Suprapubic skin (tissue), 4 donors: ENCODE measurements at places on chromosomes 16 and 17.

GRCh38 chr17:79960788-79961522 lies 74.7 kb downstream of the TBC1D16 start:
- no peak overlapping the region for H3K4me3 ChIP-seq
- H3K27me3 ChIP-seq = no peaks in the 10 kb centered on the region
- no peaks in the 10 kb centered on the region for H3K4me1 ChIP-seq
- no peak for DNase-seq
- no peaks in the 10 kb centered on the region for H3K36me3 ChIP-seq

DNA sequence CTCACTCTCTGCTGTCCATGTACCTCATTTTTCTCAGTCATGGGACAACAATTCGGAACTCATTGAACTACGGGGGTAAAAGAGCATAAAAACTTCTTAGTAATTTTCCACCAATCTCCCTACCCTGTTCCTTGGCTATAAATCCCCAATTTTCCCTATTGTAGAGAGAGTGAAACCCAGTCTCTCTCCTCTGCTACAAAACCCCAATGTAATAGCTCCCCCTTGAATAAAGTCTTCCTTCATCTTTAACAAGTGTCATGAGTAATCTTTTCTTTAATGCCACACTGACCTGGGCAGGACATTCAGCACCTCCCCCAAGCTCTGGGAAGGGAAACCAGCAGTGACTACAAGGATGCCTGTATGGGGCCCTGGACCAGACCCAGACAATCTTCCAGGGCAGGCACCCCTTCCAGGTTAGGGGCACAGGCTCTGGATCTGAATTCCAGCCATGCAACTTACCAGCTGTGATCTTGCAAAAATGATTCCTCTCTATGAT lies 10.2 kb upstream of the EIF1 start:
- no peaks in the 10 kb centered on the region for H3K27me3 ChIP-seq
- H3K4me1 ChIP-seq = peaks cover 38% of the 10 kb centered on the region
- H3K36me3 ChIP-seq = no peaks in the 10 kb centered on the region
- peak overlapping the region; percentile 36 for H3K4me3 ChIP-seq
- DNase-seq = no peak

DNA sequence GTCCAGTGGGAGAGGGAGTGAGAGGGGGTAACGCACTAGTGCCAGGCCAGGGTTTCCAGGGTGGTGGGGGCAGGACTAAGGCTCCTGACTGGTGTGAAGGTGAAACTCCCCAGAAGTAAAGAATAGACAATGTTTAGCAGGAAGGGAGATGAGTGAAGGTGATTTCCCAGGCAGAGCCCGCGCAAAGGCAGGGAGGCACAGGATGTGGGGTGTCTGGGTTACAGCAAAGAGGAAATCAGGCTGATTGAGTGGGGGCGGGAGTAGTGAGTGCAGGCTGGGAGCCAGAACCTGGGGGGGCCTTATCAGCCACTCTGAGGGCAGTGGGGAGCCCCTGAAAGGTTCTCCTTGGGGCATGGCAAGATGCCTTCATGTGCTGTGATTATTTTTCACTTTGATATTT lies 167.5 kb downstream of the UTP18 start:
- no peaks in the 10 kb centered on the region for H3K36me3 ChIP-seq
- H3K27me3 ChIP-seq = no peaks in the 10 kb centered on the region
- H3K4me3 ChIP-seq = no peak overlapping the region
- peaks cover 7% of the 10 kb centered on the region for H3K4me1 ChIP-seq
- DNase-seq = no peak

DNA sequence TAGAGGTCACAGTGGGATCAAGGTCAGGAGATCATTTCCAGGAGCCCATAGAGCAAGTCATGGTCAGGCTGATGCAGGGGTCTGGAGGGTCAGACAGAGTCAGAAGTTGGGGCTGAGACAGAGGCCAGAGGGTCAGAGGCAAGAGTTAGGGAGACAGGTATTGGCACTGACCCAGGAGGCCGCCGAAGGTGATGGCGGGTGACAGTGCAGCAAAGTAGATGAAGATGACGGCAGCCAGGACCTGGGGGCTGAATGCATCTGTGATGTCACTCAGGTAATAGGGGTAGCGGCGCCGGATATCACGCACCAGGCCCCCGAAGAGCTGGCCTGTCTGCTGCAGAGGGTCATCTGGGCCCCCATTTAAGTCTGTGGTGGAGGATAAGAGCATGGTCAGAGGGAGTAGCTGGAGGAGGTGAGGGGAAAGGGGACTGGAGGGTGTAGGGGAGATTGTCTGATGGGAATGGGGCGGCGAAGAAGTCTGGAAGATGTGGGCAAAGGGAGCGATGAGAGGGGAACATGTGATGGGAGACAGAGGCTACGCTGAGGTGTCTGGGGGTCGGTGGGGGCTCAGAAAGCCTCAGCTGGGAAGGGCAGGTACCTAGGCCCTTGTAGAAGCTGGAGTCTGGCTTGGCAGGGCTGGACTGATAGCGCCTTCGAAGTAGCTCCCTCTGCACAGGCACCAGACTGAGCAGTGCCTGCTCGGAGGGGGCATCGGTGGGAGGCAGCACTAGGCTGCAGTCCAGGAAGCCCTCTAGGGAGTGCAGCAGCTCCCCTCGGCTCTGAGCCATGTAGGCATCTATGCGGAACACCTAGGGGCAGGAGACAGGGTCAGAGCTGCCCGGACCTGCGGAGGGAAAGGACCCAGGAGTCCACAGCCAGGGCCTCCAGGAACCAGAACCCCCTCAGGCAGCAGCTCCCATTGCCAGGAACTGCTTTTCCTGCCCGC lies 9.8 kb downstream of the SLC4A1 start:
- DNase-seq = no peak
- no peaks in the 10 kb centered on the region for H3K4me1 ChIP-seq

DNA sequence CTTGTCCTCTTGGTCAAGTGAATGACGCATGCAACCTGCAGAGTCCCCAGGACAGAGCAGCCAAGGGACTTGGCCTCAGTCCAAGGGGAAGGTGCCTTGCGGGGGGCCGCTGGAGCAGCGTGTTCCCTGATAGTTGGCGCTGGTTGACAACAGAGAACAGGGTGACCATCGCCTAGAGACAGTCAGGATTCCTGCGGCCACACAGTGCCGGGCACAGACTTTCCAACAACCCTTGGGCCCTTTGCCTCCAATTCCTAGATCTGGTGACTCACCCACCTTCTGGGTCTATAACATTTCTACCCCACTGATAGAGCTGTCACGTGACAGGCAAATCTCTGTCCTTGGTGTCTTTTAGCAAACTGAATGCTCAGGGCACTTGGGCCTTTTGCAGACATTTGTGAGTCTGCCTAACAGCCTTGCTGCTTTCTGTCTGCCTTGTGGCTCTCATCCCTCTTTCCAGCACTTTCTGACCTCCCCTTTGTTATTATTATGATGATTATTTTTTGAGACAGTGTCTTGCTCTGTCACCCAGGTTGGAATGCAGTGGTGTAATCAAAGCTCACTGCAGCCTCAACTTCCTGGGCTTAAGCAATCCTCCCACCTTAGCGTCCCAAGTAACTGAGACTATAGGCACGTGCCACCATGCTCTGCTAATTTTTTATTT lies 11.9 kb upstream of the TEDC2 start:
- no peak overlapping the region for H3K27ac ChIP-seq
- H3K4me3 ChIP-seq = no peak overlapping the region

- H3K27me3 ChIP-seq = peaks cover 6% of the 10 kb centered on the region
- no peak overlapping the region for H3K27ac ChIP-seq
- H3K4me1 ChIP-seq = peaks cover 16% of the 10 kb centered on the region
- DNase-seq = no peak
- no peak overlapping the region for H3K4me3 ChIP-seq
Observed at GRCh38 chr17:39939588-39940419, 12.3 kb downstream of the LRRC3C start.

- no peak for DNase-seq
- H3K36me3 ChIP-seq = peaks cover 65% of the 10 kb centered on the region
- H3K27me3 ChIP-seq = no peaks in the 10 kb centered on the region
- H3K27ac ChIP-seq = no peak overlapping the region
- H3K4me3 ChIP-seq = no peak overlapping the region
- peaks cover 26% of the 10 kb centered on the region for H3K4me1 ChIP-seq
Observed at GRCh38 chr17:2691069-2691871, 20.3 kb downstream of the CLUH start.

DNA sequence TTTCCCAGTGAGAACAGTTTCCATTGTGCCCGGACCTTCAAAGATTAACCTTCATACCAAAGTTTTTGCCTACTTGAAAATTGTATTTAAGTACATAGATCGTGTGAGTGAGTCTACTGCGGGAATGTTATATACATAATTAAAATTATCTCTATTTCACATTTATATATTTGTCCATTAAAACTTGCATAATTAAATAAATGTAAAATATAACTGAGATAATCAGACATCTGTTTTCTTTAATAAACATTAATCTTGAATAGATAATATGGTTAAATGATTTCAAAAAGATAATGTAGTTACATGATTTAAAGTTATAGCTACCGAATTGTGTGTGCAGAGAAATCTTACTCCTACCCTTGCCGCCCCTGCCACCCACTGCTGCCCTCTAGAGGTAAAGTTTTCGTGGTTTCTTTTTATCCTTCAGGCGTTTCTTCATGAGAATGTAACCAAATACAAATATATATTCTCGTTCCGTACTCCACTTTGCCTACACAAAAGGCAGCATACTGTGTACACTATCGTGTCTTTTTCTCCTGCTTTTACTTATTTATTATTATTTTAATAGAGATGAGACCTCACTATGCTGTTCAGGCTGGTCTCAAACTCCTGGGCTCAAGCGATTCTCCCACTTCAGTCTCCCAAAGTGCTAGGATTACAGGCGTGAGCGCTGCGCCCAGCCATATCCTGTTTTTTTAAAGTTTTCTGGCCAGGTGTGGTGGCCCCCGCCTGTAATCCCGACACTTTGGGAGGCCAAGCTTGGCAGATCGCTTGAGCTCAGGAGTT lies 35.6 kb downstream of the RPA1 start:
- no peaks in the 10 kb centered on the region for H3K27me3 ChIP-seq
- no peak overlapping the region for H3K4me3 ChIP-seq
- DNase-seq = no peak
- H3K27ac ChIP-seq = no peak overlapping the region
- H3K4me1 ChIP-seq = no peaks in the 10 kb centered on the region

GRCh38 chr16:68445458-68445857 lies 2.9 kb downstream of the SMPD3 start:
- DNase-seq = no peak
- H3K27me3 ChIP-seq = peaks cover 62% of the 10 kb centered on the region

DNA sequence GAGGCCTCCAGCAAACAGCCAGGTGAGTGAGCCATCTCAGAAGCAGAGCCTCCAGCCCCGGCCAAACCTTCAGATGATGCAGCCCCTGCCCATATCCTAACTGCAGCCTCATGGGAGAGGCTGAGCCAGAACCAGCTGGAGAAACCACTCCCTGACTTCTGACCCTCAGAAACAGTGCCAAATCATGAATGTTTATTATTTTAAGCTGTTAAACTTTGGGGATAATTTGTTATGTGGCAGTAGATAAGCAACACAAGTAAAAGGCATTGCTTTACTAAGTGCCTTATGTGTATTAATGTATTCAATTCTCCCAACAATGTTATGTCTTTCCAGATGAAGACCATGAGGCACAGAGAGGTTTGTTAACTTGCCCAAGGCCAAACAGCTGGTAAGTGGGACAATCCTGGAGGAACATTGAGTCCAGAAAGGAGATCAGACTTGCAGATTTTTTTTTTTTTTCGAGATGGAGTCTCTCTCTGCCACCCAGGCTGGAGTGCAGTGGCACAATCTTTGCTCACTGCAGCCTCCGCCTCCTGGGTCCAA lies 59.6 kb downstream of the SOCS1 start:
- peaks cover 12% of the 10 kb centered on the region for H3K27me3 ChIP-seq
- H3K27ac ChIP-seq = no peak overlapping the region
- H3K4me1 ChIP-seq = peaks cover 10% of the 10 kb centered on the region
- no peak for DNase-seq
- H3K4me3 ChIP-seq = no peak overlapping the region
- no peaks in the 10 kb centered on the region for H3K36me3 ChIP-seq

DNA sequence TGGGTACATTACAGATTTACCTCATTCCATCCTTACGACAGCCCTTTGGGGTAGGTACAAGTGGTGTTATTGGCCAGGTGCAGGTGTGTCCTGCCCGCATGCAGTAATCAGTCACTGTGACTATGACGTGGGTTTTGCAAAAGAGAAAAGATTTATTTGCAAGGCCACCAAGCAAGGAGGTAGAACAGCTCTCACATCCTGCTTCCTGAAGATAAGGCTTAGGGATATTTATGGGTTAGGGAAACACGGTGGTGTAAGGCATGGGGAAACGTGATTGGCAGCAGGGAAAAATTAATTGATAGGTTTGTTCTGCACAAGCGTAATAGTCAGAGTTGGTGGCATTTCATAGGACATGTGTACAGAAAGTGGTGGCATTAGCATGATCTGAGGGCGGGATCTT lies 214.8 kb downstream of the PARN start:
- H3K4me3 ChIP-seq = no peak overlapping the region
- no peaks in the 10 kb centered on the region for H3K27me3 ChIP-seq
- no peak overlapping the region for H3K27ac ChIP-seq
- H3K36me3 ChIP-seq = no peaks in the 10 kb centered on the region
- no peak for DNase-seq
- no peaks in the 10 kb centered on the region for H3K4me1 ChIP-seq

GRCh38 chr17:29588562-29589411 lies 661 bp downstream of the GIT1 start:
- no peaks in the 10 kb centered on the region for H3K27me3 ChIP-seq
- peak overlapping the region; percentile 88 for H3K4me3 ChIP-seq
- DNase-seq = no peak
- peaks cover 88% of the 10 kb centered on the region for H3K4me1 ChIP-seq

DNA sequence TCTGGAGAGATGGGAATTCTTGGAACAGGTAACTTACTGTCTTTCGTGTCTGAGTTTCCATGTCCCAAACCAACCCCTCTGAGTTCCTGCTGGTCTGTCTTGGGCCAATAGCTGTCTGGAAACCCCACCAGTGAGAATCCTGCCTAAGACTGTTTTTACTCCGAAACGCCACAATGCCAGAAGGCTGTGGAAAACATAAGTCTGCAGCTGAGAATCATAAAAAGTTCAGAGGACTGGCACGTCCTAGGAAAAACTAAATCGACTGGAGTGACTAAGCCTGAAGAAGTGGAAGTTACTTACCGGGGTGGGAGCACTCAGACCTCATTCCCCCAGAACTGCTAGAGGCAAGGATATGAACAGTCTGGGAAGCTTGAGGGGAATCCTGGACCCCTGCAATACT lies 13.3 kb downstream of the LRRC75A start:
- peaks cover 23% of the 10 kb centered on the region for H3K4me1 ChIP-seq
- DNase-seq = no peak
- H3K27ac ChIP-seq = peak overlapping the region; percentile 8

DNA sequence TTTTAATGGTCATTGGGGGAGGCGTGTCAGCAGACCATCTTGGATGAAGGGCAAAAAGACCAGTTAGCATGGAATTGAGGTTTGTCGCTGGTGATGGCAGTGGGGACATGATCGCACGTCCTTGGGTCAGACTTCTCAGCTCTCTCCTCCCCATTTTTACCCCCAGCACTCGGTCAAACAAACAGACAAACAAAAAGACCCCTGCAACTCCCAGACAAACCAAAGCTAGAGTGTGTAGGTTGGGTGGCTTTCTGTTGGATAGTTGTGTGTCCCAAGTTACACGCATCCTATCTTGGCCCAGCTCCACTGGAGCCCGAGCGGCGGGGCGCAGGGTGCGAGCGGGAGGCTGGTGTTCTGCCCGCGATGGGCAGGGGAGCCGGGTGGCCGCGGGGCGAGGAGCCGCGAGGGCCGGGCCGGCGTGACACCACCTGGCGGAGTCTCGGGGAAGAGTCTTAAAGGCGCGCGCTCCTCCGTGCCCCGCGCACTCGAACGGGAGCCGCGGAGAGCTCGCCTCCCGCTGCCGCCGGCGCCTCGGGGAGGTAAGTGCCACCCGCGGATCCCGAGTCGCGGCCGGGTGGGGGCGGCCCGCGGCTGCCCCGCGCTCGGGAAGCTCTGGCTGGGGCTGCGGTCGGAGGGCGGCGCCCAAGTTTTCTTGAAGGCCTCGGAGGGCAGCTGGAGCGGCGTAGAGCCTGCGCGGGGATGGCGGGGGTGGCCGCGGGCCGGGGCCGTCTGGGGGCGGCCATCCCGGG lies 18.5 kb upstream of the NTN1 start:
- no peak for DNase-seq
- H3K27me3 ChIP-seq = peaks cover 55% of the 10 kb centered on the region
- no peak overlapping the region for H3K27ac ChIP-seq
- peaks cover 25% of the 10 kb centered on the region for H3K4me1 ChIP-seq
- H3K4me3 ChIP-seq = peak overlapping the region; percentile 60
